Frontal cortex (tissue), 4 donors: ENCODE measurements at places on chromosomes 6 and 20. TPM values are rescaled to one million over a fixed set of nuclear protein-coding genes. Genes with fewer than 3 reads are reported as not detected.

The SAYSD1 gene
- total RNA-seq = 22.0 TPM

The BCAS1 gene
- 2.4 TPM for total RNA-seq

The GJA1 gene
- 91.3 TPM for total RNA-seq

The BMP6 gene
- 4.9 TPM for total RNA-seq

The CRISP3 gene
- under 0.01 TPM for total RNA-seq

The OR5V1 gene
- total RNA-seq = not detected

The PFDN4 gene
- total RNA-seq = 234 TPM

The CPXM1 gene
- 7.3 TPM for total RNA-seq

The AKIRIN2 gene
- 57.1 TPM for total RNA-seq

The KHDRBS2 gene
- total RNA-seq = 62.4 TPM

The KIF13A gene
- total RNA-seq = 16.3 TPM

The PAX1 gene
- total RNA-seq = not detected

The SFTA2 gene
- total RNA-seq = not detected

The IMPG1 gene
- total RNA-seq = not detected

The CBFA2T2 gene
- total RNA-seq = 24.9 TPM

The PREX1 gene
- total RNA-seq = 18.8 TPM

The PTK6 gene
- not detected for total RNA-seq

The L3MBTL1 gene
- total RNA-seq = 16.3 TPM

The TP53TG5 gene
- not detected for total RNA-seq

The ELOVL2 gene
- 55.4 TPM for total RNA-seq

The DHX16 gene
- 22.4 TPM for total RNA-seq

The MCHR2 gene
- 12.6 TPM for total RNA-seq

The MYLK4 gene
- total RNA-seq = 0.41 TPM

The ADAT2 gene
- 4.5 TPM for total RNA-seq

The SLC17A1 gene
- not detected for total RNA-seq

The PLEKHG1 gene
- 9.0 TPM for total RNA-seq

The TNNC2 gene
- not detected for total RNA-seq

The EDN1 gene
- total RNA-seq = 4.9 TPM

The SLC2A10 gene
- 3.7 TPM for total RNA-seq

The GOPC gene
- total RNA-seq = 66.9 TPM

The HLA-DRA gene
- total RNA-seq = 2.0 TPM

The PTGIS gene
- 7.7 TPM for total RNA-seq

The ADGRB3 gene
- 158 TPM for total RNA-seq

The ZNF334 gene
- 11.4 TPM for total RNA-seq

The CST4 gene
- not detected for total RNA-seq

The SLC52A3 gene
- total RNA-seq = under 0.01 TPM

The PRR18 gene
- total RNA-seq = under 0.01 TPM

The MYH7B gene
- not detected for total RNA-seq

The GPLD1 gene
- 10.6 TPM for total RNA-seq

The OLIG3 gene
- total RNA-seq = not detected

The HRH3 gene
- total RNA-seq = 0.82 TPM

The LY6G5C gene
- 5.3 TPM for total RNA-seq

The TRIM10 gene
- total RNA-seq = under 0.01 TPM

The RANBP9 gene
- total RNA-seq = 91.3 TPM

The MYBL2 gene
- 0.41 TPM for total RNA-seq
